HCT116 (cell line): ENCODE measurements at places on chromosomes 11 and 22.

DNA sequence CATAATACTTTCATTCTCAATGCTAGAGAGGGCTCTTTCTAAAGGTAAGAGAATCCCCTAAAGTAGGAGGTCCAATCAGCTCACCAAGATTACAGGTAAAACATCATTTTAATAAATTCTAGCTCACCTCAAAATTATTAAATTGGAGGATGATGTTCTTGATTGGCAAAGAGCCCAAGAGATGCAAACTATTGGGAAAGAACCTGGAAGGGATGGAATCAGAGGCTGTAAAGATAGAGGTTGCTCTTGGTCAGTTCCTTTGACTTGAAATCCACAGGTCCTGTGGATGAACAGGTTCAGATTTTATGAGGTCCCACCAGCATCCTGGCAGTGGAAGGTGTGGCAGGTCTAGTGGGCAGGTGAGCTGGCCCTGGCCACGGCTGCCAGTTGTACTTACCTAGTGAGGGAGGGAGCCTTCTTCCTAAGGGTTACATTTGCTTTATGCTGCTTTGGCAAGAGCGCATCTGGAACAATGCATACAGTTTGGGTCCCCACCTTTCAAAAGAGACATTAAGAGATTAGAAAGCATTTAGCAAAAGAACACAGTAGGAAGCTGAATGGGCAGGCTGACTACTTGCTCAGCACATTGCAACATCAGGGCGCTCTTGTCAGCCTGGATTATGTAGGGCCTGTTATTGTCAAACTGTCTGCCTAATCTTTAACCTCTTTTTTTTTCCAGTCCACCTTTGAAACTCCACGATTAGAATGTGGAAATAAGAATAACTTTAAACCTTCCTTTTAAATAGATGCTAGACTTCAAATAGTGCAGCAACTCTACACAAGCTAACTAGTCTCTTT, 97.0 kb downstream of the RDX start:
- no peak for DNase-seq

DNA sequence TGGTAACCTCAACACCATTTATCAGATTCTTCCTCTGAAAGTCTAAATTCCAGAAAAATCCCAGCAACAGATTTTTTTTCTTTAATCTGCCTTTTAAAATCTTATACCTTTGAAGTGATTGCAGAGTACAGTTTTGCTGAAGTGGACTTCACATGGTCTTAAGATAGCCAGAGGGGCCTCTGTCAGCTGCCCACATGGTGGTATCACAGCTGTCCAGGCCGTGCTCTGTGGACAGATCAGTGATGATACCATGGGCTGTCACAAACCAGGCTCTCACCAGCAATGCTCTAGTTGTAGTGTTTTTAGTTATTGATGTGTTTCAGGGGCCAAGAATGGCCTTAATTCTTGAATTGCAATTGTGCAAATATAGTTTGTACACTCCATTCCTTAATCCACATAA, 44.0 kb downstream of the PARVA start:
- DNase-seq, result no peak

DNA sequence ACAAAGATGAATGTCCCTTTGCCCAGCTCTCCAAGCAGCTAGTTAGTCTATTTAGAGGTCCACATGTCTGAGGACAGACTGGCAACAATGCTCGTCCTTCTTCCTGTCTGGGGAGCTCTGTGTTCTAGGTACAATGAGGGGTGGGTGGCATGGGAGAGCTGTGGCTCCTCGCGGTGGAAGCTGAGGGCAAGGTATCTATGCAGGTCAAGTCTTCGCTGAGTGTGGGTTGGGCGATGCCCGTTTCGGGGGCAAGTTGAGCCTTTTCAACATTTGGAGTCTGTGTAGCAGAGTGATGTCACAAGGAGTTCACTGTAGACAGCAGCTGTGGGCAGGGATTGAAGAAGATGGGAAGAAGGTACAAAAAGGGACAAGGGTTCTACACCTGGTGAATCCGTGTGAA, 163.2 kb downstream of the FEZ1 start:
- no peak for DNase-seq

DNA sequence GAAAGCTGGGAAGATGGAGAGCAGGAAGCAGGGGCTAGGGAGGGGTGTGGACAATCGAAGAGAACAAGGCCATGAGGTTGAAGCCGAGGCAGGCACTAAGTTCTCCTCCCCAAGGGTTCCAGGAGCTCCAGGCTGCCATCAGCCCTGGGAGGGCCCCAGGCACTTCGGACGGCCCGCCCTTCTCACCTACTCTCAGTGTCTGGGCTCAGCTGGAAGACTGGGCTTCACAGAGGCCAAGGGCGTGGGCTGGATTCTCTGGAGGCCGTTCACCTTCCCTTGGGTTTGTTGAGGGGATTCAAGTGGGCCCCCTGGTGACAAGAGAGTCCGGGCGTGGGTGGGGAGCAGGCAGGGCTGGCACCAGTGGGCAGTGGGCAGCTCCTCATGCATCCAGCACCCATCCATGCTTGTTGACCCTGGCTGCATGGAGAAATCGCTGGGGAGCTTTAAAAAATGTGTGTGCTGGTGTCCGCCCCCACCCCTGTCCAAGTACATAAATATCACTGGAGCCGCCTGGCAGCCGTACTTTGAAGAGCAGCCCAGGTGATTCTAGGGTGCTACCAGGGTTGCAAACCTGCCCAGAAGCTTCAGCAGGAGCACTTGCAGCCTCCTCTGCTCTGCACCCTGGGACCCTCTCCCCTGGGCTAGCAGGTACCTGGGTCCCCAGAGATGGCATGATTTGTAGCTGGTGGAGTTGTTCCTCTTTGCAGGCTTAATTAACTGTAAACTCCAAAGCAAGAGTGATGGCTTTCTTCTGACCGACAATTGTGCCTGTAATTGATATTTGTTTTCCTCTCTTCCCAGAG, 74.3 kb downstream of the RTL6 start:
- DNase-seq, result no peak

DNA sequence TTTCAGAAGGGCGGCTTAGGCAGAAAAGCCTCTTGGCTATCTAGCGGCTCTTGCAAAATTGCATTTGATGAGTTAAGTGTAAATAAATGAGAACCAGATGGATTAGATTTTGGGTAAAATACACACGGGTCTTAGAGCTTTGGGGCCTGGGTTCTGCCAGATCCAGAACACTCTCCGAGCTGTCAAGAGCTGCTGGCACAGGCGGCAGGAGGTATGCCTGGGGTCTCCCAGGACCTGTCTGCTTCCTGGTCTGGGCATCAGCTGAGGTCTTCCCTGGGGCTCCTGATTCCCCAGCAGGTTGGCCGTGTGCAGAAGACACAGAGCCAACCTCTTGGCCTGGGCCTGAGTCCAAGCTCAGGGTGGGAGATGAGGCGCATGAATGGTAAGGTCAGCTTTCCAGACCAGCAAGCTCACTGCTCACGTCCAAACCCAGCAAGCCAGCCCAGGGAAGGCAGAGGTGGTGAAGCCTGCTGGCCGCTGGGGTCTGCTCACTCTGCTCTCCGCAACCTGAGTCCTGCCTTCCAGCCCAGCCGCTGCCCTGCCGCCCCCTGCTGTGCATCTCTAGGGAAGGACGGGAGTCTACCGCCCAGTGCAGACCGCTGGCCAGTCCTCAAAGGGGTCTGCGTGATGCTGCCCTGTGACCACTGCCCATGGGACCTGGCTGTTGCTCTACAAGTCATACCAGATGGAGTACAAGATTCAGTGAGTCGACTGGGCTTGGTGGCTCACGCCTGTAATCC, 44.9 kb downstream of the SCUBE1 start:
- DNase-seq, result no peak

- DNase-seq, result no peak
Measured at GRCh38 chr11:45062974-45063635, 83.3 kb upstream of the PRDM11 start.

GRCh38 chr11:113182288-113182687, 132.1 kb upstream of the TTC12 start:
- no peak for DNase-seq

DNA sequence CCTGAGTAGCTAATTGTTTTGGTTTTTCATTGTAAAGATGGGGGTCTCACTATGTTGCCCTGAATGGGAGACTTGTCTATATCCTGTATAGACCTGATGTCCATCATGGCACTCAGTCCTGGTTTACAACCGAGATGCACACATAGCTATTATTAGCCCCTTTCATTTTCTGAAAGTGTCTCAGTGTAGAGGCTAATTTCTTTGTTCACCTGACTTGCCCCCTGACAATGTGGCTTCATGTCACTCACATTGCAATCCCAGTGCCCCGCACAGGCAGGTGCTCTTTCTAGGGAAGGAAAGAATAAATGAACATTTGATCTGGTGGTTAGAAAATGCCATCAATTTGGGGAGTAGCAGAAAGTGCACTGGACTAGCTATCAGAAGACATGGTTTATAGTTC, 13.1 kb upstream of the KDM2A start:
- DNase-seq, result no peak

DNA sequence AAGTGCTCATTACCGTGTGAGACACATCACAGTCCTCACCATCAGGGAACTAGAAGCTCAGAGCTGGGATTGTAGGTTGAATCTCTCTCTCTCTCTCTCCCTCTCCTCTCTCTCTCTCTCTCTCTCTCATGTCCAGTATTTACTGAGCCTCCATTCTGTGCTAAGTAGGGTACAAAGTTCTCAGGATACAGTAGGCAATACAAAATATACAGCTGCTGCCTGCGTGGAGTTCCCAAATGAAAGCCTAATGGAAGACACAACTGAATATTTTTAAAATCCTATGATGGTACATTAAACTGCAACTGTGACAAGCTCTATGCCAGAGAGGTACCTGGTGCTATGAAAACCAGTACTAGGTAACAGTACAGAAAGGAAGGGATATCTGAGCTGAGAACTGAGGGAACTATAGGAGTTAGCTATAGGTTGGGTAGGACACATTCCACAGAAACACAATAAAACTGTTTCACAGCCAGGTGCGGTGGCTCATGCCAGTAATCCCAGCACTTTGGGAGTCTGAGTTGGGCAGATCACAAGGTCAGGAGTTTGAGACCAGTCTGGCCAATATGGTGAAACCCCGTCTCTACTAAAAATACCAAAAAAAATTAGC, 9.6 kb upstream of the PRG2 start:
- DNase-seq, result no peak

DNA sequence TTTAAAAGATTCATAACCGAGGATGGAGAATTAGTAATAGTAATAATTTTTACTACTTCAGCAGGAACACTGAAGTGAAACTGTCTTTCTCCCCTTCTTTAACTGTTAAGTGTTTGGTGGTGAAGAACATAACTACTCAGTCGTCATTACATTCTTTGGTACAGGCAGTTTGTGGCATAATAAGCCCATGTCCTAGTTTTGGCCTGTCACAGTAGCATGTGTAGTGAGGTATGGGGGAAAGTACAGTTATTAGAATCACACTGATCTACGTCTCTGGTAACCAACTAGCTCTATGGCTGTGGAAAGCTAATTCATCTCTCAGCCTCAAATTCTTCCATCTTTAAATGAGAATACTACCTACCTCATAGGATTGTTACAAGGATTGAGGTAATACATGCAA, 71.8 kb downstream of the RBFOX2 start:
- DNase-seq, result no peak

- peak; percentile 60 for DNase-seq
Measured at GRCh38 chr22:46006379-46007002, 29.5 kb upstream of the WNT7B start.

DNA sequence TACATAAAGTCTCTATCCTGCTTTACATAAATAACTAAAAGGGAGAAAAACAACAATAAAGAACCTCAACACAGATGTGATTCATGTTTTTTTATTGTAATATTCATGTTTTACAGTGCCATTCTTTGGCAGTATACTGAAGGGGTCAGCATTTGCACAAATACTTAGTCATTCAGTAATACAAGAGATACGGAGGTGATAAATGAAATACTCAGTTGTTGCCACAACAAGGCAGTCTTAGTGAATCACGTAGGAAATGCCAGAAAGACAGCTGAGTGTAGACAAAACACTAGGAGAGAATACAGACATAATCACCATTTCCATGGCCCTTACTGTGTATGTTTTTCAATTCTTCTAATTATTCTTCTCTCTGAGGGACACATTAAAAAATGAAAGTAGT, 910.4 kb downstream of the METTL15 start:
- DNase-seq, result no peak

GRCh38 chr11:91489989-91490388, 734.6 kb upstream of the FAT3 start:
- DNase-seq, result no peak

DNA sequence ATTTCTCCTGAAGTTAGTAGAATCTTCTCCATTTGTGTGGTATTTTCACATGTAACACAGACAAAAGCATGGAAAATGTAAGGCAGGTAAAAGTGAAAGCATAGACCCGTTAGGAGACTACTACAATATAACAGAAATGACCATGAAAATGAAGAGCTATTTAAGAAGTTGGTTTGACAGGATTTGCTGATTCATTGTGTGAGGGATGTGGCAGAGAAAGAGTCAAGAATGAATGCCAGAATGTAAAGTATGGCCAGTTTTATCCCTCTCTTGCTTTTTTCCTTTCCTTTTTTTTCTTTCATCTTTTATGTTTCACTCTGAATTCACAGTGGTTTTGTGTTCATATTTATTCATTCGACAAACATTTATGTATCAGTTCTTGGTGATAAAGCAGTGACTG, 115.9 kb downstream of the ARFGAP2 start:
- DNase-seq, result no peak

DNA sequence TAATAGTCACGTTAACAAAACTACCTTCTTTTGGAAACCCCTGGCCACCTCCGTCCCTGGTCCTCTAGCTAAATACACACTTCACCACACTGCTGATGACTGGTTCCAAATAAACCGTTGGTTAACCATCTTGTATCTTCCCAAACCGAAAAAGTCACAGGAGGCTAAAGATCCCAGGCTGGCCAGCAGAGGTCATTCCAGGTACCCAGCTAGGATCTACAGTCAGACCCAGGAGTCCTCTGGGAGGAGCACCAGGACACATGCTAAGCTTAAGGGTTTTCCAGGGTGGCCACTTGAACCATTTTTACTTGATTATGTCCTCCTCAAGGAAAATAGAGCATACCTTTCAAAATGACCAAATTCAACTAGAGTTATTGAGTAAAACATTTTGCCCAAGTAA, 103.2 kb downstream of the ETS1 start:
- no peak for DNase-seq

DNA sequence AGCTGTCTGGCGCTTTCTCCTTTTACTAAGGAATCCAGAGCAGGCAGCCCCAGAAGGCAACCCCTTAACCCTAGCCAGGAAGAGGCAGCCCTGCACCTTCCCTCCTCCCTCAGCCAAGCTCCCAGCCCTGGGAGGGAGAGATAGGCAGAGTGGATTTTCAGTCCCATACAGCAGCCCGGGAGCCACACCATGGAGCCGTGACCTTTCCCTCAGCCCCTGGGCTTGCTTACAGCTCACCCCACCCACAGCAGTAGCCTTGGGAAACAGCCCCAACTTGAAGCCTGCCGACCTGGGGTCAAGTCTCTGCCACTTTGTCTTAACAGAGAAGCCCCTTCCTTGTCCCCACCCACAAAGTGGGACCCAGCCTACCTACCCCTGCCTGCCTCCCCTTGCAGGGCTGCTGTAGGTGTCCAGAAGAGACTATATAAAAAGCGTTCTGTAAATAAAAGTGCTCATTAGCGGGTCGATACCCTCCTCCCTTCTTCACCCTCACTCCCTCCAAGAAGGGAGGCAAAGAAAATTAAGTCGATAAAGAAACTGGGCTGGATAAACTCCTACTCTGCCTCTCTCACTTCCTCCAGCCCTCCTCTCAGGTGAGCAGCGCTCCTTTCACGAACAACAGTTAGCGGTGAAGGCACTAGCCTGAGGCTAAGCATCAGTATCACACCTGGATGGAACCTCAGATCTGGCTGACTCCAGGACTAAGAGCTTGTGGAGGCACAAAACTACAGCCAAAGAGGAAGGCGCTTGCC, 4.2 kb downstream of the TST start:
- DNase-seq, result no peak

- DNase-seq, result no peak
Measured at GRCh38 chr11:128548649-128549255, 38.6 kb downstream of the ETS1 start.

- DNase-seq, result no peak
Measured at GRCh38 chr11:30758946-30759504, 172.9 kb upstream of the MPPED2 start.
